Vagina (tissue), 2 donors: ENCODE measurements at places on chromosomes 2 and 18. TPM values are rescaled to one million over a fixed set of nuclear protein-coding genes. Genes with fewer than 3 reads are reported as not detected.

The DYSF gene
- total RNA-seq, result 10.1 TPM

- DNase-seq, result no peak
These were observed 123.6 kb upstream of the CDCA7 start for GRCh38 chr2:173231042-173231441.

GRCh38 chr2:240519396-240520129 is 38.2 kb downstream of the ANKMY1 start:
- DNase-seq, result peak; percentile 87

DNA sequence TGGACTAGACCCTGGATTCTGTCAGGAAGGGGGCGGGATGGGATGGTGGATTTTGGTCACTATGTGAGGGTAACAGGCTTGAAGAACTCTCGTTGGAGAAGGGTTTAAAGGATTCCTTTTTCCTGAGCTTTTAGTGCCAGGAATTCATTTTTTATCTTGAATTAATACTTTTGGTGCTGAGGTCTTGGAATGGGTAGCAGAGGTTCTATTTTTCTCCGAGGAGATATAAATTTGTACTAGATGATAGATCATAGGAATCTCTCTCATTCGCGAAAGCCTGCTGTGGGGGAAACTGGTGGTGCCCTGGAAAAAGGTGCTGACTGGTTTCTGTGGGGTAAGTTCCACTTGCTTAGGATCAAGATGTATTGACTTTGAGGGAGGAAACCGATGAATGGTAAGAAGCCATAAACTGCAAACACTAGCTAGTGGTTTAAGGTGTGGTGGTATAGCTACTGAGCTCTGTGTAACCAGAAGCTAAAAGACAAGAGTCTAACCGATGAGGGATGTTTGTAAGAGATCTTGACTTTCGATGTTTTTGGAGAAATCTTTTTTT is 706 bp downstream of the AGPS start:
- no peak for DNase-seq

GRCh38 chr2:234290671-234291070 is 206.2 kb downstream of the ARL4C start:
- no peak for DNase-seq

GRCh38 chr2:102015399-102015798 is 23.6 kb downstream of the IL1R2 start:
- no peak for DNase-seq

DNA sequence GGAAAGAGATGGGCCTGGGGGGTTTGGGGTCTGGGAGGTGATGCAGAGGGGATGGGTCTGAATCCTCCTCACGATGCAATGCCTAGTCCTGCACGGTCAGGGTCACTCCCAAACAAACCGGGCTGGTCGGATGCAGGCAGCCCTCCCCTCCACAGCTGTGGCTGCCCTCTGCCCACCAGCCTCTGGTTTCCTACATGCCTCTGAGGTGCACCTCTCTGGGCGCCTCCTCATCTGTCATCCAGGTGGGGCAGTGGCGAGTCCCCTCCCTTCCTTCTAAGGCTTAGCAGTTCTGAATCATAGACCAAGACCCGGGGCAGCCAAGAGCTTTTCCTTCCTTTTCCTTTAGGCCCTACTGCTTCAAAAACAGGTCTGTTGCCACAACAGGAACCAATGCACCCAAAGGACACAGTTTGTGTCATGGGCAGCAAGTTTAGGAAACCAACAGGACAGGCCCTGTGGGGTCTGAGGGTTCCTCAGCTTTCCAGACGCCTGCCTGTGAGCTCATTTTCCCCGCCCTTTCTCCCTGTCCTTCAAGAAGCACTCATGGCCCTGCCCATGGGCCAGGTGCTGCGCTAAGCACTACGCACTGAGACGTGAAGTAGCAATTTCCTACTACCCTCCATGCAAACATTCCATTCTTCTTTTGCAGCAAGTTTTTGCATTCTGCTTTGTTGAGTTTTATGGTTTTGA is 6.5 kb upstream of the MAL start:
- DNase-seq, result no peak

The MC5R gene
- 0.74 TPM for total RNA-seq

The SLC9A4 gene
- total RNA-seq, result not detected

The AP1S3 gene
- total RNA-seq, result 9.8 TPM

DNA sequence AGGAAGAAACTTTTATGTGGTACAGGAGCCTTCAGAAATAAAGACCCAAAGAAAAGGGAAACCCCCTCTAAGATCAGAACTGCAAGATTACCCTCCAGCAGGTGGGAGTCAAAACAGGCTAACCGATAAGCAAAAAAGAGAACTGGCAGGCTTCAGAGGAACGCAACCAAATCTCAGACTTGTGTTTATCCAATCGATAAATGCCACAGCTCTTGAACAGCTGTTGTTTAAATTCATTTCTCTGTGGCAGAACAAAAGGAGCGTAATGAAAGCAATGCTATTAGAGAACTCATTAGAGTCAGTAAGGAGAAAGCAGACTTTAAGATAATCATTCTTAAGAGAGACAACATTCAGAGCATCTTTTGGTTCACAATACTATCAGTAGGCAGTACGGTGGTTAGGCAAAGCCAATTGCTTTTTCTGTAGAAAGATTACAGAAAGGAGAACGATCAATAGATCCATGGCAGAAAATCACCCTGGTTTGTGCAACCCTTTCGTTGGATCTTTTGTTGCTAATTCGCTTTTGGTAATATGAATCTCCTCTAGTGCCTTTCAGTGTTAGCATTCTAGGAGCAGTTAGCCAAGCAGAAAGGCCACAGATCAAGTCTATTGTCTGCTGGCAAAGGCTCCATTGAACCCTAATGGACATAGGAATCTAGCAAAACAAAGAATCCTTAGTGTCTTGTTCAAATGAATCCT is 476.4 kb upstream of the CHST9 start:
- no peak for DNase-seq

- no peak for DNase-seq
These were observed 838.7 kb downstream of the CCDC85A start for GRCh38 chr2:57022496-57022895.

GRCh38 chr2:88746929-88747490 is 55.5 kb downstream of the RPIA start:
- DNase-seq, result no peak

DNA sequence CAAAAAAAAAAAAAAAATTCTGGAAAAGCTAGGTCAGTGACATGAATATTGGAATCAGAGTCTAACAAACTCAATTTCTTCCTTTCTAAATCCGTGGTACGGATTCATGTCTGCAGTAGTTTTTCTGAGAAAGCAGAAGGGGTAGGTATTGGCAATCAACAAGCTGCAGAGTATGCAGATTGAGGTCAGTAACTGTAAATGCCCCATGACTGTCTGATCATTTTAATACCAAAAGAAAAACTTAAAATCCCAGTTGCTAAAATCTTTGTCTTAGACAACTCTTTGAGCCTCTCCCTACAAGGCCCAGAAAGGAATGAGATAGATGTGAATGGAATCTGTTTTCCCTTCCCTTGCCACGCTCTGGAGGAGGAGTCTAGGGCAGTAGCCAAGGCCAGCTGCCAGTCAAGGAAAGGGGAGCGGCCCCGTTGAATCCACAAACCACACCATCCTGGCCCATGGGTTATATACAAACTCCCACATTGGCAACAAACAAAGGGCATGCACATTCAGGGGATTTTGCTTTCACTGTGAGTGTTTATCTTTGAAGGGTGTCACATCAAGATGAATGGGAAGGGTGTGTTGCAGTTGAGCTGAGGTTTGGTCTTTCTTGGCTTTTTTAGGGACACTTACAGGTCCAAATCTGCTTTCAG is 6.1 kb upstream of the CASP8 start:
- peak; percentile 64 for DNase-seq

DNA sequence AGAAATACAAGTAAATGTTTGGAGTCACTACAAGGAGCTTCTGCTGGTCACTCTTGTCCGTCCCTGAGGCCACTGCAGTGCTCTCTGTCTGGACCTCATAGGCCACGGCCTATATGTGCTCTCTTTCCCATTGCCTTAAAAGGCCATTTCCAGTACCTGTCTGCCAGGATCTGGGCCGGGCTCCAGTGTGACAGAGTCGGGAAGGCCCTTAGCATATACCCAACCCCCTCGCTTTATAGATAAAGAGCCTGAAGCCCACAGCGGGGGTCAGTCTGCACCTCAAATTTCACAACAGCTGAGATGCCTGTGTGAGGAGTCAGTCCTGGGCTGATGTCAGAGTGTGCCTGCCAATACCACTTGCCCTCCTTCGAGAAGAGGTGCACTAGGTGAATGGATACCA is 39.9 kb downstream of the ADD2 start:
- DNase-seq, result no peak

DNA sequence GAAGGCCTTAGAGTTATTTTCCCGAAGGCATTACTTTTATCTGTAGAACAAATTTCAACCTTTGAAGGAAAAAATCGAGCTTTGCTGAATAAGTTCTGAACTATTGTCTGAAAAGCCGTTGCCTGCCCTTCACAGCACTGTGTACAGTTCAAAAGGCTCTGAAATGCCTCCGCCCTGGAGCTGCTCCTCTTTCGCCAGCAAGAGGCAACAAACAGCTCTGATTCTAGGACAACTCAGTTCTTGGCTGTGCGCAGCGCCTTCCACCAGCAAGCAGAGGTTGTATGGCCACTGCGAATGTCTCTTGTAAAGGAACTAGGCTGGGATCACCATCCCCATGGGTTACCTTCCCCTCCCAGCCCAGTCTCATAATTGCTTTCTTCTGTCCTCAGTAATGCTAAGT is 308.5 kb downstream of the GBX2 start:
- DNase-seq, result no peak

The CLEC4F gene
- total RNA-seq, result 0.49 TPM

GRCh38 chr18:13036622-13037320 is 45.6 kb downstream of the CEP192 start:
- DNase-seq, result no peak

DNA sequence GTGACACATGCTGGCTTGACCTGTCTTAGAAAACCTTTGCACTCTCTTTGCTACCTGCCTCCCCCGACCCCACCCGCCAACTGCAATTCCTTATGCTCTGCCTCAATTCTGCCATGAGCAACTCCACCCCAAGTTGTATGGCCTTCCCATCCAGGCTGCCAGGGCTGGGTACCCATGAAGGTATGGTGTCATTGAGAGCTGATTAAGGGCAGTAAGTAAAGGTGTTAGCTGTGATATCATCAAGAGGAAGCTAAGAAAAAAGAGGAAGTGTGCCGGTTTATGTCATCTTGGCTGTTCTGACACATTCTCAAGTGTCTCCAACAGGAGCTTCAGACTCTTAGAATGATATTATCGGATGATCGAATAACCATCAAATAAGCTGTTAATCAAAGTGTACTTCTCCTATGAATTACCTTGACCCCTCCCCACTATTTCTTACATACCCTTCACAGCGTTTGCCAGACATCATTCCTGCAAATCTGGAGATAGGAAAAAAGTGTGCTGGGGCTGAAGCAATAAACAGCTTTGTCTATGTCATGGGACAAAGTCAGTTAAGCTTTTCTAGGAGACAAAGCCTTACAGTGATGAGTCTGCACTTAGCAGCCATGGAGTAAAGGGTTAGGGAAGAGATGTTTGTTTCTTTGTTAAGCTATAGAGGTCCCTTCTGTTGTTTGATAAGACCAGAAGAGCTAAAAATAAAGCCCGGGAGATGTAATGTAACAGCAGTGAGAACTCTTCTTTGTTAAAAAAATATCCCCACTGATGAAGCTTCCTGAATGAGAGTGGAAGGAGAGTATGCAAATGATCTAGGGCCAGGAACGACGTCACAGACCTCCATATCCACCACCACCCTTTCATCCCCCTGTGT is 40.4 kb upstream of the SMAD2 start:
- DNase-seq, result no peak

DNA sequence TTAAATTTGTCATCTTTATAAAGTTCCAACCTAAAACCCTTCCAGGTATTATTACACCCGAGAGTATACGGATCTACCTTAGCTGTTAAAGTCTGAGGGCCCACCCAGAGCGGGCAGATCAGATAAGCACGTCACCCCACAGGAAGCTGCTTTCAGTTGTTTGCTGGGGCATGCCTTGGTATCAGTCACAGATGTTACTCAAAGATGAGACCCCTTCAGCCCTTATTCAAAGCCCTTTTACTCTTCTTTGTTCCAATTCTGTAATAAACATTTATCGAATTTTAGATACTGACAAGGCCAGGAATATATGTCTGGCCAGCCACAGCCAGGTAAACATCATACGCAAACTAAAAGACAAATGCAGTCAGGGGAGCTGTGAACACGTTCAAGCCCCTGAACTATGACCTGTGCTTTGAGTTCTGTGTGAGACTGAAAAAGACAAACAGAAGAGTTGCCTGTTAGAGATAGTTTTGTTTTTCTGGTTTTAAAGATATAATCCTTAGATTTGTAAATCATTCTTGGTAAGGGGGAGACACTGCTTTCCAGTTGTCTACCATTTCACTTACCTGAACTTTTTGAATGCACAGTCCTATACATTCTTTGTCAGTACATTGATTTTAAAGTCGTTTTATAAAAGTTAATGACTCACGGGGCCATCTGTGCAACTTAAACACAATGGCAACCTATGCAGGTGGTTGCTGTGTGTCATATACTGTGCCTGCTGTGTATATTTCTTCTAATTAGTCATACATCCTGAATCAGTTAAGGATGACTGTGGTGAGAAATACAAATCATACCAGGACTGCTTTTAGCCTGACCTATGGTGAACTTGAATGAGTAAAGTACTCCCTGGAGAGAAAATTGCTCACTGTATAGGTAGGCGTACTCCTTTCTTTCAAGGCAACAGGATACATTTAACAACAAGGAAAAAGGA is 100.5 kb upstream of the ITPRID2 start:
- no peak for DNase-seq

DNA sequence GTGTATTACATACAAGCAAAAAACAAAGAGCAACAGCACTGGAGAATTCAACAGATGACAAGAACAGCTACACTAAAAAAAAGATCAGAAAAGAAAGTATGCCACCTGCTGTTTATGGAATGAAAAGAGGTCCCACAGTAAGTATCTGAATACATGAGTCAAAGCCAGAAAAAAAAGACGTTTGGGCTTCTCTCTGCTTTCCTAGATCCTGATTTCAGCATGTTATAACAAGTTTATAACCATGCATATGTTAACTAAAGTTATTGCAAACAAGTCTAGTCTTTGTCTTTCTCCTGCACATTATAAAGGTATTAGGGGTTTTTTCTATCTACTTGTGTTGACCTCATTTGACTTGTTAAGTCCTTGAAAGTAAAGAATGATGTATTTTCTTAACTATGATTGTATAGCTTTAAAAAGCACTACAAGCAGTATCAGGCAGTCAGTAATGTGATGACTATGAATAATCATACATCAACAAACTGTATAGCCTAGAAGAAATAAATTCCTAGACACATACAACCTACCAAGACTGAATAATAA is 108.5 kb upstream of the COL5A2 start:
- no peak for DNase-seq

DNA sequence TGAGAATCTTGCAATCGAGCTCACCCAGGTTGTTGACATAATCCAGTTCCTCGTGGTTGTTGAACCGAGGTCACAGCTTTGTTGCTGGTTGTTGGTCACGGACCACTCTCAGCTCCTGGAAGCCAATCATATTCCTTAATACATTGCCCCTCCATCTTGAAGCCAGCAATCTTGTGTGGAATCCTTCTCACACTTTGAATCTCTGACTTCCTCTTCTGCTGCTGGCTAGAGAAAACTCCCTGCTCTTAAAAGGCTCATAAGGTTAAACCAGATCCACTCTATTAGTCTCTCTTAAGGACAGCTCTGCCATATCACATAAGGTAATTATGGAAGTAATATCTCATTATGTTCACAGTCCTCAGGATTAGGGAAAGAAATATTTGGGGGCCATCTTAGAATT is 41.1 kb downstream of the SP140 start:
- DNase-seq, result no peak
